B cell (primary cell): ENCODE measurements at places on chromosomes 12 and 14. TPM values are rescaled to one million over a fixed set of nuclear protein-coding genes. Genes with fewer than 3 reads are reported as not detected.

The KLRF1 gene
- total RNA-seq: 1.2 and 1.7 TPM in 2 replicates

The CLEC1B gene
- not detected in 2 replicates for total RNA-seq

- H3K27ac ChIP-seq: no peak overlapping the region
- H3K4me1 ChIP-seq: no peaks in the 10 kb centered on the region
- H3K36me3 ChIP-seq: no peaks in the 10 kb centered on the region
- DNase-seq: no peak
Measured at GRCh38 chr14:33931461-33931860, 19.4 kb downstream of the EGLN3 start.

DNA sequence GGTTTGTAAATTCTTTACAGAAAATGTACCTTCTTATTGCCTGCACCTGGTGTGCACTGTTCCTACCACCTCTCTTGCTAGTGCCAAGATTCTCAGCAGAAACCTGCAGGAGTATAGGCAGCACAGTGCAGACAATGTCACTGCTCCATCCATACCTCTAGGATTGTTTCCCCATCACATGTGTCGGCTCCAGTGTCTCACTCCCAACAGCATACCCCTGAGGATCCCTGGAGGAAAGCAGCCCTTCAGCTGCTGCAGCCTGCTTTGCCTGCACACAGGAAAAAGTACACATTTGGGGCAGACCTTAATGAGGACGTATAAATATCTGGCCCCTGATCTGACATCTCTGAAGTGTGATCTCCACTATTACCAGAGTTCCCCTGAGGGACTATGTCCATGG, 235.5 kb downstream of the MDGA2 start:
- no peaks in the 10 kb centered on the region for H3K36me3 ChIP-seq
- H3K4me3 ChIP-seq: no peak overlapping the region
- H3K27ac ChIP-seq: no peak overlapping the region
- DNase-seq: no peak

GRCh38 chr14:101123618-101124510, 220.3 kb upstream of the RTL1 start:
- H3K4me3 ChIP-seq: no peak overlapping the region
- H3K36me3 ChIP-seq: no peaks in the 10 kb centered on the region
- no peak for DNase-seq
- H3K4me1 ChIP-seq: peaks cover 23% of the 10 kb centered on the region
- H3K27ac ChIP-seq: no peak overlapping the region

- no peaks in the 10 kb centered on the region for H3K36me3 ChIP-seq
- DNase-seq: no peak
- H3K27ac ChIP-seq: no peak overlapping the region
- no peak overlapping the region for H3K4me3 ChIP-seq
Measured at GRCh38 chr14:89862856-89863255, 91.7 kb downstream of the EFCAB11 start.

The HOXC6 gene
- total RNA-seq: not detected in 2 replicates

- H3K36me3 ChIP-seq: no peaks in the 10 kb centered on the region
- no peak overlapping the region for H3K4me3 ChIP-seq
- H3K27me3 ChIP-seq: no peaks in the 10 kb centered on the region
- DNase-seq: no peak
- no peaks in the 10 kb centered on the region for H3K4me1 ChIP-seq
- H3K27ac ChIP-seq: no peak overlapping the region
Measured at GRCh38 chr12:129304529-129304928, 451.3 kb downstream of the GLT1D1 start.

DNA sequence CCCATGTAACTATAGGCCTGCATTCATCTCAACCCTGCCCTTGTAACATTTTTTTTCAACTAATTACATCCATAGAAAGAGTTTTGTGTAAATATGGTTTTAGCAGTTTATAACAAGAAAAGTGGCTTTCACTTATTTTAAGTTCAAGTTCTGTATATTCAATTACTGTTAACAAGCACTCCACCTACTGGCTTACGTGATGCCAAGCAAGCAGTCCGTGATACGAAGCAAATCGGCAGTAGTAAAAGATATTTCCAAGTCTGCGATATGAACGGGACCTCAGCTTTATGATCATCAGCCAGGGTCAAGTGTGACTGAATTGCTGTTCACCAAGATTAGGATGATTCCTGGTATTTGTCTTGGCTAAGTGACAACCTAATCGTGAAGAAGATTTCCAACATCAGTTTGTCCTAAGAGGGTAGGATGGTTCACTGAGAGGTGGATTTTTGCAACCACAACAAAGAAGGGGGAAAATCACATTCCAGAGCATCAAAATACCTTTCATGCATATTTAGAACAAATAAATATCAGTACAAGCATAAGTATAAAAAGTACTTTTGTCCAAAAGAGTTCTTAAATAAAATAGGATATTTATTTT, 456.2 kb downstream of the FOXG1 start:
- H3K4me1 ChIP-seq: no peaks in the 10 kb centered on the region
- H3K4me3 ChIP-seq: no peak overlapping the region
- H3K27me3 ChIP-seq: no peaks in the 10 kb centered on the region
- H3K27ac ChIP-seq: no peak overlapping the region
- H3K36me3 ChIP-seq: no peaks in the 10 kb centered on the region
- DNase-seq: no peak

The GALNT6 gene
- 8.5 and 9.0 TPM in 2 replicates for total RNA-seq

DNA sequence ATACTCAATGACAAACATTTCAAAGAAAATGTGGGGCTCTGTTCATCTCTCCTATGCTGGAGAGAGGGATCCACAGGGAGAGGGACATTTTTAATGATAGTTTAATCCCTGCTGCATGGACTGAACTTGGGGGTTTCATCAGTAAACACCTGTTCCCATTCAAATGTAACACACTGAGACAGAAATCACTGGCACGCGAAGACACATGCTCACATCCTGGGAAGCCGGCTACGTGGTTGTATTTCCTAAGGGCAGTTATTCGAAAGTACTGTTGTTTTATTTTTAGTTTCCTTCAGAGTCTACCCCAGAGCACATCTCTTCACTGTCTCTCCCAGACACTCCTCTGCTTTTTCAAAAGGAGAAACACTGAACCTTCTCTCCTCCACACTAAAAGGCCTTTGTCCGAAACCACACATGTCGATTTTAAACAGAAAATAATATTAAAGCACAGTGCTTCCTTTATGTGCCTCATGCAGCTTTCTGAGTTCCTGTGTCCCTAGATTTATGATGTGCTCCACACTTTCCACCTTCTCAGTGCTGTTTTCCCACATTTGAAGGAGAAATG, 52.8 kb downstream of the PTHLH start:
- no peak for DNase-seq
- no peak overlapping the region for H3K27ac ChIP-seq
- H3K36me3 ChIP-seq: no peaks in the 10 kb centered on the region
- no peaks in the 10 kb centered on the region for H3K4me1 ChIP-seq

The FSCB gene
- not detected in 2 replicates for total RNA-seq

- no peak for DNase-seq
- no peak overlapping the region for H3K4me3 ChIP-seq
- H3K27me3 ChIP-seq: no peaks in the 10 kb centered on the region
- H3K27ac ChIP-seq: no peak overlapping the region
- peaks cover 7% of the 10 kb centered on the region for H3K4me1 ChIP-seq
- no peaks in the 10 kb centered on the region for H3K36me3 ChIP-seq
Measured at GRCh38 chr14:34174973-34175372, 224.1 kb upstream of the EGLN3 start.

GRCh38 chr12:93727195-93727811, 50.1 kb downstream of the CRADD start:
- no peak overlapping the region for H3K27ac ChIP-seq
- H3K4me3 ChIP-seq: no peak overlapping the region
- no peak for DNase-seq
- H3K36me3 ChIP-seq: no peaks in the 10 kb centered on the region

The KRT78 gene
- total RNA-seq: not detected in 2 replicates

DNA sequence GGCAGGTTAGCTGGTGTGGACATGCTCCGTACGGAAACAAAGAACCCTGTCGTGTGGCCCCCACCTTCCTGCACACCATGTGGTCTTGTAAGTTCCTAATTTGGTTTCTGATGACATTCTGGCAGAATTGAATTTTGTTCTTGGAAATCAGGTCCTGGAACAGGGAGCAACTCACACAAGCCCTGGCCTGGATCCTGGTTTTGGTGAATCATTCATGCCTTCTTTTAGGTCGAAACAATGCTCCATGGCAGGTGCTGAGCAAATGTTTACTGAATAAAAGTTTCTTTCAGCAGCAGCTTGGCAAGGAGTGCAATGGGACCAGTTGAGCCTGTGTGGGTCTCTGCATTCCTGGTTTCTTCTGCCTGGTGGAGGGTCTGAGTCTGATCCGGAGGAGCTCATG, 978.4 kb downstream of the BCL11B start:
- H3K27me3 ChIP-seq: no peaks in the 10 kb centered on the region
- no peaks in the 10 kb centered on the region for H3K4me1 ChIP-seq
- no peaks in the 10 kb centered on the region for H3K36me3 ChIP-seq
- no peak overlapping the region for H3K4me3 ChIP-seq

The R3HDM2 gene
- 129 TPM in 2 replicates for total RNA-seq

- H3K27ac ChIP-seq: no peak overlapping the region
- H3K27me3 ChIP-seq: peaks cover 3% of the 10 kb centered on the region
- no peak for DNase-seq
- H3K4me3 ChIP-seq: no peak overlapping the region
- no peaks in the 10 kb centered on the region for H3K4me1 ChIP-seq
Measured at GRCh38 chr12:120940799-120941198, 36.6 kb upstream of the SPPL3 start.

The ABHD12B gene
- total RNA-seq: not detected in 2 replicates
